ENCODE measurements at places on chromosomes 16 and 17. TPM values are rescaled to one million over a fixed set of nuclear protein-coding genes. Genes with fewer than 3 reads are reported as not detected.

Gene EFCAB5
- 0.16 TPM for total RNA-seq

Gene TPSD1
- total RNA-seq, result not detected

- DNase-seq, result no peak
Measured at GRCh38 chr16:11232852-11233726, 22.9 kb downstream of the SOCS1 start.

DNA sequence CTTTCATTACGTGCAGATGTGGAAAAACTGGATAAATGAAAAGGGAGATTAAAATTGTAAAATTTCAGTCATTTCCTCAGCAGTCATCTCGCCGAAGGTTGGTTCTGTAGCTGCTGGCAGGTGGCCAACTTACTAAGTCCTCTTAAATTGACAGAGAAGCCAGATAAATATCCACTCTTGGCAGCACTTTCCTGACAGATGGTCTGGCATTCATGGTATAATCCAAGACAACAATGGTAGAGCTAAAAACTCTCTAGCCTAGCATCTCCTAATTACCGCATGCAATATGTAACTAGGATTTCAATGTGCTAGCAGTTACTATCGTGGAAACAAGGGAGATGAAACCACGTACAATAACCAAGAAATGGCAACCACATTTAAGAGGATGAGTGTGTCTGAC is 306.3 kb downstream of the CNTNAP4 start:
- peak; percentile 9 for DNase-seq

- DNase-seq, result no peak
Measured at GRCh38 chr16:27304102-27304501, 9.7 kb upstream of the IL4R start.

DNA sequence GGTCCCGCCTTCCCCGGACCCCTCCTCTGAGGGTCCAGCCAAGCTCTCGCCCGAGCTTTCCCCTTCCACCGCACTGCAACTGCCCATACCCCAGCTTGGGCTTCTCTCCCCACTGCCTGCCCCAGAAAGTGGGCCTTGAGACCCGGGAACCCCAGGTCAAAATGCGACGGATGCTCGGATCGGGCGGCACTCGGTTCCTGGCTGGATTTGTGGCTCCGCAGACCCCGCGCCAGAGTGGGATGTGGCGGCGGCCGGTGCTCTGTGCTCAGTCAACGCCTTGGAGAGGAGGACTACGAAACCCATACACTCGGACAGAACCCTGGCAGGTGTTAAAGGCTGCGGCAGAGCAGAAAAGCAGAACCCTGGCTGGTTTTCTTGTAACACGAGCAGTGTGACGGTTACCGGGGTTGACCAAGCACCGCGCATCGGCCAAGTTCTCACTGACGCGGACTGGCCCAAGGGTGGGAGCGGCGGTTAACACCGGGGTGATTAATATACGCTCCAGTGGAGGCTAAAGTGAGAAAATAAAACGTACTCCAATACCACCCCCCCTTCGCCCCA is 885 bp upstream of the SLFN13 start:
- DNase-seq, result no peak

DNA sequence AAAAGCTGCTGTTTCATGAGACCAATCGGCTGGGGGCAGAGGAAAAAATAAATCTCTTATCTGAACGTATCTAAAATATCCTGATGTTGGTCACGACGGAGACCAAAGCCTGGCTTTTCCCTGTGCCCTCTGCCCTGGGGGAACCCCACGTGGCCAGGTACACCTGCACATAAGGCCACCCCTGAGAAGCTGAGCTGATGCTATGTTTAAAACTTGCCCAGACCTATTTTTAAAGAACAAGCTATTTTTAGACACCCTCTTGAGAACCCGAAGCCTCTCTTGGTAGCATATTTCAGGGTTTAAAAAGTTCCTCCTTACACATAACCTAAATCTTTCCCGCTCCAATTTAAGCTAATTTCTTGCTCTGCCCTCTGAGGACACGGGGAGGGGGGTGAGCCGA is 210.4 kb downstream of the GSG1L start:
- no peak for DNase-seq

- DNase-seq, result no peak
Measured at GRCh38 chr17:12952012-12952411, 65.8 kb downstream of the ELAC2 start.

GRCh38 chr16:57021757-57022156 is 32.4 kb downstream of the NLRC5 start:
- no peak for DNase-seq

DNA sequence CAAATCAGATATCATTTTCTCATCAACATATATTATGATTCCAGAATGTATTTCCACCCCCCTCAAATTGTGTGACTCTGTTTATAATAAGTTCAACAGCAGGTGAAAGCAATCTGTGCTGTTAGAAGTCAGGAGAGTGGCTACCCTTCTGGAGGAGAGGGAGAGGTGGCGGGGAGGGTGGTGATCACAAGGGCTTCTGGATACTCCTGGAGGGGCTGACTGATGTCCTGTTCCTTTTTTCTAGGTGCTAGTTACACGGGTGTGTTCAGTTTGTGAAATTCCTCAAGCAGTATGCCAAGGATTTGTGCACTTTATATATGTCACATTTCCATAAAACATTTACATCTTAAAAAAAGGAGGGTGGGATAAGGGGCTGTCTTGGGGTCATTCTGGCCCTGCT is 119.1 kb downstream of the IRF8 start:
- no peak for DNase-seq

- DNase-seq, result peak; percentile 88
Measured at GRCh38 chr17:10614536-10615155, 42.5 kb downstream of the MYH3 start.
